ENCODE measurements at places on chromosomes 4 and X. TPM values are rescaled to one million over a fixed set of nuclear protein-coding genes. Genes with fewer than 3 reads are reported as not detected.

OTUD6A gene
- not detected for polyA plus RNA-seq

GDPD2 gene
- 1.7 TPM for polyA plus RNA-seq

RHOH gene
- polyA plus RNA-seq = 0.61 TPM

LYAR gene
- polyA plus RNA-seq = 19.9 TPM

POU3F4 gene
- polyA plus RNA-seq = 6.9 TPM

TMSB15A gene
- 71.4 TPM for polyA plus RNA-seq

SERTM2 gene
- polyA plus RNA-seq = 0.08 TPM

BEX5 gene
- polyA plus RNA-seq = 11.7 TPM

NAP1L2 gene
- polyA plus RNA-seq = 2.2 TPM

NOA1 gene
- polyA plus RNA-seq = 22.2 TPM

ADAM29 gene
- 0.05 TPM for polyA plus RNA-seq

MAGEB1 gene
- polyA plus RNA-seq = not detected

MAGIX gene
- 7.5 TPM for polyA plus RNA-seq

HHIP gene
- polyA plus RNA-seq = 2.4 TPM

TMEM154 gene
- polyA plus RNA-seq = 0.98 TPM

GASK1B gene
- polyA plus RNA-seq = 32.8 TPM

GPC3 gene
- 1,302 TPM for polyA plus RNA-seq

TRPC3 gene
- 1.0 TPM for polyA plus RNA-seq

UGT2B17 gene
- polyA plus RNA-seq = not detected

C4orf51 gene
- polyA plus RNA-seq = not detected

SPARCL1 gene
- polyA plus RNA-seq = 26.8 TPM

STAG2 gene
- 108 TPM for polyA plus RNA-seq

ZNF157 gene
- 1.2 TPM for polyA plus RNA-seq

CAPN6 gene
- 22.4 TPM for polyA plus RNA-seq

VSIG1 gene
- polyA plus RNA-seq = 1.5 TPM

TMEM255A gene
- polyA plus RNA-seq = 0.47 TPM

PARM1 gene
- 48.6 TPM for polyA plus RNA-seq

SCML2 gene
- polyA plus RNA-seq = 9.2 TPM

CYBB gene
- 7.1 TPM for polyA plus RNA-seq

FAM90A26 gene
- not detected for polyA plus RNA-seq

PAK3 gene
- 5.4 TPM for polyA plus RNA-seq

SATL1 gene
- 0.58 TPM for polyA plus RNA-seq

Measured in left renal cortex interstitium (tissue), 4 donors.